ENCODE measurements at places on chromosomes 13 and 19.

- DNase-seq: peak; percentile 3
These were observed 8.8 kb downstream of the ZIC2 start for GRCh38 chr13:99990126-99990977.

DNA sequence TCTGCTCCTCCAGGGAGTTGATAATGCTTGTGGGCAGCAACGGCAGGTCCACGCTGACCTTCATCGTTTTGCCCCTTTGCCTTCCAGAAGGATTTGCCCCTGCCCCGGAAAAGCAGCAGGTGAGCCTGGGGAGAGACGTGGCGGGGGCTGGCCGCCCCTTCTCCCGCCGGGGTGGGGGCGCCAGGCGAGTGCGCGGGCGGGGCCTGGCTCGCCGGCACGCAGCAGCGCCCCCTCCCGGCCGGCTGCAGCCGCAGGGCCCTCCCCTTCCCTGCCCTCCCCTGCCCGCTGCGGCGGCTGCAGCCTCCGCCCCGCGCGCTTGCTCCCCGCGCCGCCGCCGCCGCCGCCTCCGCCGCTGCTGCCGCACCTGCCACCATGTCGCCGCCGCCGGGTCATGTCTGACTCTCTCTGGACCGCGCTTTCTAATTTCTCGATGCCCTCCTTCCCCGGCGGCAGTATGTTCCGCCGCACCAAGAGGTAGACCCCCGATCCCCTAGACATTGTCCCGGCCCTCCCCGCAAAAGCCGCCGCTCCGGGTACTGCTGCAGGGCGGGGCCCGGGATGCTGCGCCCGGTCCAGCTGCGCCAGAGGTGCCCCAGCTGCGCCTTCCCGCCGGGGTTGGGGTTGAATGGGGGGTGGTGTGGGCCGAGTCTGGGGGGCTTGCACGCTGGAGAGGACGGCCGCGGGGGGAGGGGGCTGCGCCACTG, at the start of gene MAST1:
Gene MAST1, plus strand, starts transcription at position 334 of the 704 bp plus-strand sequence. Its CDS starts 58 bp downstream, at position 392.
- peak; percentile 75 for DNase-seq

- DNase-seq: no peak
These were observed 406.3 kb downstream of the GPC5 start for GRCh38 chr13:91804724-91805123.

DNA sequence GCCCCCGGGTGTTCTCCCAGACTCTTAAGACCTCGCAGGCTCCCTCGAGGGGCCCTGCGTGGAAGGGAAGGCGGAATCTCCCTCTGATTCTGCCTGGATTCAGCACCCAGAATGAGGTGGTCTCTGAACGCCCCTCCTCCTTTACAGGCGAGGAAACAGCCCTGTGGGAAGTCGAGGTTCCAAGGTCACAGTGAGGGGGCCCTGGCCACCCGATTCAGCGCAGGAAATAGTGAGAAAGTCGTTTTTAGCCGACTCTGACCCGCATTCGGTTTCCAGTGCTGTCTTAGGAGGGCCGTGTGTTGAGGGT, 1.1 kb downstream of the BSG start:
- DNase-seq: no peak

- DNase-seq: peak; percentile 93
These were observed at the start of gene UGGT2 for GRCh38 chr13:96053003-96053703. TSS of gene UGGT2 (minus strand) at chr13:96053401. CDS start at chr13:96053312, 89 bp downstream.
